NCI-H1417 treated with DMSO at 0.1 percent for 48 hours (cell line): ENCODE measurements at places on chromosomes 16 and 17.

DNA sequence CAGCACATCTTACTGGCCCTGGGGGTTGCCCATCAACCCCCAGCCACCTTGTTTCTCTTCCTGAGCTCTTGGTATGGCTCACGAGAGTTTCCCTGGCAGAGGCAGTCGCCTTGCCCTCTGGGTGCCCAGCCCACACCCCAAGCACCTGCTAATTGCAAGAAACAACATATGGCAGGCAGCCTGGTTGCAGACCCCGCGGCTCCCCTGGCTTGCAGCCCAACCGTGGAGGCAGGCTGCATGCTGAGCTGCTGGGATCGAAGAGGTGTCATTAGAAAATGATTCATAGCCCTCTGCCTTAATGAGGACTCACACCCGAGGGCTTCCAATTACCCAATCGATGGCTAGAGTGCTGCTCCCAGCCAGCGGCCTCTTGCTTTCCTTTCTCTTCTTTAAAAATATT, 115.7 kb downstream of the TMEM114 start:
- DNase-seq: no peak

GRCh38 chr16:17395849-17396480, 74.8 kb downstream of the XYLT1 start:
- DNase-seq: no peak

GRCh38 chr16:1403036-1403435, 11.5 kb downstream of the UNKL start:
- no peak for DNase-seq

- DNase-seq: no peak
Observed at GRCh38 chr17:3026856-3027751, 36.3 kb downstream of the OR1D5 start.
